ENCODE measurements at places on chromosomes 4 and X.

- DNase-seq = peak; percentile 16
These were observed 200.5 kb downstream of the INPP4B start for GRCh38 chr4:142645475-142646108.

- no peak for DNase-seq
These were observed 94.2 kb downstream of the PJA1 start for GRCh38 chrX:69070949-69071650.

- peak; percentile 78 for DNase-seq
These were observed 35.7 kb downstream of the ACE2 start for GRCh38 chrX:15564981-15565579.

- DNase-seq = peak; percentile 65
These were observed 205.9 kb downstream of the AASDH start for GRCh38 chr4:56181140-56181953.

- peak; percentile 84 for DNase-seq
These were observed 42.7 kb upstream of the RASSF6 start for GRCh38 chr4:73662709-73663546.

- no peak for DNase-seq
These were observed 958.9 kb downstream of the RPA4 start for GRCh38 chrX:97842468-97843199.

GRCh38 chrX:107656978-107657377, 28.7 kb downstream of the PRPS1 start:
- DNase-seq = no peak

GRCh38 chrX:23805389-23805788, 22.4 kb downstream of the SAT1 start:
- DNase-seq = no peak

- no peak for DNase-seq
These were observed 132.5 kb downstream of the ATP10D start for GRCh38 chr4:47617607-47618006.

GRCh38 chr4:153974452-153974851, 185.6 kb upstream of the SFRP2 start:
- no peak for DNase-seq

- no peak for DNase-seq
These were observed 64.1 kb downstream of the STX18 start for GRCh38 chr4:4477796-4478195.

- peak; percentile 32 for DNase-seq
These were observed 586 bp upstream of the NSG1 start for GRCh38 chr4:4386296-4386735.

DNA sequence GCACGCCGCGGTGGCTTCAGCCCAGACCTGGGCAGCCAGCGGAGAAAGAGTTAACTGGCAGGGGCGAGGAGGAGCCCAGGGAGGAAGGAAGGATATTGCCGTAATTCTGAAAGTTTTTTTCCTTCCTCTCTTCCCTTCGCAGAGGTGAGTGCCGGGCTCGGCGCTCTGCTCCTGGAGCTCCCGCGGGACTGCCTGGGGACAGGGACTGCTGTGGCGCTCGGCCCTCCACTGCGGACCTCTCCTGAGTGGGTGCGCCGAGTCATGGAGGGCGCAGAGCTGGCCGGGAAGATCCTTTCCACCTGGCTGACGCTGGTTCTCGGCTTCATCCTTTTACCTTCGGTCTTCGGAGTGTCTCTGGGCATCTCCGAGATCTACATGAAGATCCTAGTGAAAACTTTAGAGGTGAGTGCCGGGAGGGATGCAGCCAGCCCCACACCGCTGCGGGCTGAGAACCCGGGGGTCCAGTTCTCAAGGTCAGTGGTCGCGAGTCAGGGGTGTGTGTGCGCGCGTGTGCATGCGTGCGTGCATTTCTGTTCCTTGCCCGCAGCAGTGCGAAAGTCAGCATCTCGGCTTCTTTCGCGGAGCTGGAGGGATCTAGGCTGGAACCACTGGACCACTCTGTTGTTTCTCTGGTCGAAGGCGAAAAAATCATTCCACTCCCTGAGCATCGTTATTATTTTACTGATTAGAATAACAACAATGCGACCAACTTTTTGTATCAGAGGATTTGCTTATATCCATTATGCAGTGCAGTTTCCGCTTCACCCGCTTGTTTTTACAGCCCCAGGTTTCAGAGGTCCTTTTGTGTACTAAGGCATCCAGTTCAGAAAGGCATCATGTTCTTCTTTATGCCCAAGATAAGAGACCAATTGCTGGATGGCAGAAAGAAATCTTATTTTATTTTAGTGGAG, 709 bp downstream of the GPAT3 start:
- DNase-seq = no peak

DNA sequence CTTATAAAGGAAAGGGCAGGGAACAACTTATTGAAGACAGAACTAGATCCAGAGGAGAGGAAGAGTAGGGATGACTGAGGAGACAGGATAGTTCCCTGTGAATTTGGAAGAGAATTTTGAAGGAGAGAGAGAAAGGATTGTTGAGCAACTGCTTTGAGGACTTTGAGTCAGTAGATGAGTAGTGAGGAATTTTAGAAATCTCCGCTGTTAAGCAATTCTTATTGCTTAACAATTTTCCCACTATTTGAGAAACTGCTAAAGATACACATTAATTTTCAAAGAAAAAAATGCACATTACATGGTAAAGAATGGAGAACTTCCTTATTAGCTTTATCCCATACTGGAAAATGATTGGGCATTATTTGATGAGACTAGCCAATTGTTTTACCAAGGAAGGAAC, 116.3 kb upstream of the NRK start:
- DNase-seq = peak; percentile 67

GRCh38 chr4:119046263-119046662, 89.4 kb upstream of the MYOZ2 start:
- peak; percentile 25 for DNase-seq

GRCh38 chr4:100754751-100755150, 236.9 kb upstream of the EMCN start:
- DNase-seq = no peak

DNA sequence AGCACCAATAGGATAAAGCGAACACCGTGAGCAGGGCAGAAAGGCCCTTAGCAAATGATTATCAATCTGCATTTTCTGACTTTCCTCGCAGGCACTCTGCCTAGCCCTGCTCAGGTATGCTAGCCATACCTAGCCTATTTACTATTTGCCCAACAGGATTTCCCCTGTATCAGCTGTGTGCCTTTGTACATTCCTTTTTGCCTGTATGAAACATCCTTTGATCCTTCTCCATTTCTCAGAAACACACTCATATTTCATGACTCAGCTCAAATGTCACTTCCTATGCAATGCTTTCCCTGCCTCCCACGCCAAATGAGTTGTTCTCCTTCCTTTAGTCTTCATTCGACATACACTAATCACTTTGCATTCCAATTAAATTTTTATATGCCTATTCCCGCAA, 37.2 kb downstream of the PCDH7 start:
- DNase-seq = peak; percentile 90

DNA sequence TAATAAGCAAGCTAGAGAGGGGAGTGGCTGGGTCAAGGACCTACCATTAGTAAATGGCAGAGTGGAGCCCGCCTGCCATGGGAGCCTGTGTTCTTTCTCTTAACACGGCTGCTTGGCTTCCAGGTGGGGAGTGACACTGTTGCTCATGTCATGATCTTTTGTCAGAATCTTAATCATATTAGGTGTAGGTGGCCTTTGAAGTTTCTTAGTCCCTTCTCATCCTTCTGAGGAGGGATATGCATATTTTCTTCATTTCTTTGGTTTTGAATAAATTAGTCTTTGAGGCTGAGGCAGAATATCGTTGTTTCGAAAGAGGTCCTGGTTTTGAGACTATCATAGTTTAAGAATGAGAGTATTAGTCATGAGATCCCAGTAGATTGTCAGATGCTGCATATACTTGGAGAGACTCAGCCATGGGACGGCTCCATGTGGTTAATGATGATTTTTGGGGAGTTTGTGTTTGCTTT, 28.9 kb downstream of the SNX25 start:
- peak; percentile 85 for DNase-seq

- peak; percentile 15 for DNase-seq
These were observed 25.3 kb downstream of the IQCM start for GRCh38 chr4:149790172-149790907.

DNA sequence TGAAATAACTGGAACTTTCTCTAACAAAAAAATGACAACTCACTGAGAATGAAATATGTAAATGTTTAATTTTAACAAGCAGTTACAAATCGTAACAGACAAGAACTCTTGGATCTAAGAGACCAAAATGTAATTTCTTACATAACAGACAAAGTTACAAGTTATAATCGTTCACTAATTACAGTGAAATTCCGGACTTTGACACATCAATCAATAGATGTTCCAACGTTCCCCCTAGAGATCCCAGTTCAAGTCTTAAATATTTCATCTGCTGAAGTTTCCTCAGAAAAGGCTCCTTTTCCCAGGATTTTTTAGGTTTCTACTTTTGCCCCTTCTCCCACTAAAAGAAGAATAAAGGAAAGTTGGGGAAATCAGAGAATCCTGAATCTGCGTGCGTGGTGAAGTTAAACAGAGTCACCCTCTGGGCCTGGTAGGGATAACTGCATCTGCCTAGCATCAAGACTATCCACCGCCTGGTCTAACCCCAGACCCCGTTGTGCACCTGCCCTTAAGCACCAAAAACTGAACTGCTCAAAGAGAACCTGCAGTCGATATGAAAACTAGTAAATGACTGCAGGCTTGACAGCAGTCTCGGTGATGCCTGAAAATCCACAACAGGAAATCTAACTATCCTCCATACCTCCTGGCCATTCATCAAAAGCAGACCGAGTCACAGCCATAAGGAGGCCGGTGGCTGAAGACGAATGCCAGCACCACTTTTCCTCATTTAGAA, 2.3 kb downstream of the IRF2 start:
- peak; percentile 46 for DNase-seq

GRCh38 chrX:43693602-43694406, 37.7 kb downstream of the MAOA start:
- peak; percentile 13 for DNase-seq

- no peak for DNase-seq
These were observed 26.6 kb downstream of the PSAPL1 start for GRCh38 chr4:7408166-7408565.

GRCh38 chrX:11724122-11725017, 33.7 kb upstream of the MSL3 start:
- DNase-seq = peak; percentile 56

DNA sequence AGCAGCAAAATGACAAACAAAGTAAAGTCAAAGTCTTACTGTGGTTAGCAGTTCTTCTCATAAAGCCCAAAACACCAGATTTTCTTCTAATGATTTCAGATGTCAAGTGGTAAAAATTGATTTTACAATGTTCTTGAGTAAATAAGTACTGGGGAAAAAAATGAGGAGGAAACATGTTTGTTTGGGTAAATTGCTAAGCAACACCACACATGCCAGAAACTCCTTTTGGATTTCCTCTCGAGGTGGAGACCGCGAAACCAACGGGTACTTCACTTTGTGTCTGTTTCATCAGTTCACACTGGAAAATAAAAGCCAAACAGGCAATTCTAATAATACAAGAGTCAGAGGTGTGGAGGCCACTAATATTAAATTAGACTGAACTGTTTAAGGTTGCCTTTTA, 4.6 kb upstream of the PKD2 start:
- DNase-seq = no peak

DNA sequence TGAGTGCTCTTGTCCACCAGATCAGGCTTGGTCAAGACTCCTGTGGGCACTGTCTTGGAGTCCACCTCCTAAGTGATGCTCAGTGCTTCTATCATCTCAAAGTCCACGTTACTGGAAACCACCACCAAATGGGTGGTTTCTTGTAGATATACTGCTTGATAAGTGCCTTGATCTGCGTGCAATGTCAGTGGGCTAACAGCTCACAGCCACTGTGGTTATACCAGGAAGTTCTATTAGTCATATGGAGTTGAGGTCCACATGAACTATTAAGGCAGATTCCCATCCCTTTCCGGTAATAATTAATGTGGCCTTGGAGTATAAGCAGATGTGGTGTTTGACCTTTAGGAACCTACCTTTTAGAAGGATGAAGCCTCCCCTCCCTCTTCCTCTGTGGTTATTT, 161.9 kb downstream of the ZNF518B start:
- DNase-seq = no peak

DNA sequence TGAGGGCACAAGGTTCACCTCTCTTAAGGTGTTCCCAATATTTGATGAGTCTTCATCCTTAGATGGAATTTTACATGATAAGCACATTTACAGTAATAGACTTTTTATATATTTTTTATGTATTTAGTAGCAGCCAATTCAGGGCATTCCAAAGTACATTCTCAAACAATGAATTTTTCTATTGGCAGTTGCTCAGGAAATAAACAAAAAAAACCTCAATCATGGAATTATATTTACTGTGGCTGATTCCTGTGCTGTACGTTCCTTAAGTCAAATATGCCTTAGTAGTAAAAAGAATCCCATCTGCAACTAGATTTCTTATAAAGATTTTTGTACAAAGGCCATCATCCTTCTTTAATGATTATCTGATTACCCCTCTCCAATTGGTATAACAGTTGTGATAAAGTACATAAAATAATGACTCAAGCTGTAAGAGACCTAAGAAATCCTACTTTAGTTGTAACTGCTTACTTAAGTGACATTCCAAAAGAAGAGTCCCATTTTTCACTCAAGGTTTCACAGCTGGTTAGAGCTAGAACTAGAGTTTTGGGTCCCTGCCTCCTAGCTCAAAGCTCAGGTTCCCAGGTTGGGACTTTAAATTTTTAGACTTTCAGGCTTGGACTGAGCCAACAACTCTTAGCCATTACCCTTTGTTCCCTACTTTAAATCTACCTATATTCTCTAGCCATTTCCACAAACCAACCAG, 152.7 kb downstream of the FHIP1A start:
- DNase-seq = no peak

DNA sequence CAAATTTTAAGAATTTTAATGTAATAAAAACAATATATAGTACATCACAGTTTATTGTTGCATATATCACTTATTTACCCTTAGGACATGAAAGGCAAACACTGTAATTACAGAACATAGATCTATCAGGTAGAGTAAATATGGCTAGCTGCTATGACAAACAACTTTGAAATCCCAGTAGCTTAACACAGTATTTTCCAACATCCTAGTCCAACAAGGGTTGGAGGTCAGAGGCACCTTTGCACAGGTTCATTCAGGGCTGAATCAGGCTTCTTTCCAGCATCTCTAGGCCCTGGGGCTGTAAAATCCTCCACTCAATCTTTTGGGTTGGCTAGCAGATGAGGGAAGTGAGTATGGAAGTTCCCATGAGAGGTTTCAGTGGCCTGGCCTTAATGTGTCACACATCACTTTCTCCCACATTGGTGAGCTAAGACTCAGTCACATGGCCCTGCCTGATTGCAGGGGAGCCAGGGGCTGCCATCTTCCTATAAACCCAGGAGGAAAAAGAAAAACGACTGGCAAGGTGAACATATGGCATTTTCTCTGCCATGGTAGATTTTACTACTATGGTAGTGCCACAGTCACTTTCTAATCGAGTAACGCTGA, 32.9 kb downstream of the HERC6 start:
- DNase-seq = no peak

DNA sequence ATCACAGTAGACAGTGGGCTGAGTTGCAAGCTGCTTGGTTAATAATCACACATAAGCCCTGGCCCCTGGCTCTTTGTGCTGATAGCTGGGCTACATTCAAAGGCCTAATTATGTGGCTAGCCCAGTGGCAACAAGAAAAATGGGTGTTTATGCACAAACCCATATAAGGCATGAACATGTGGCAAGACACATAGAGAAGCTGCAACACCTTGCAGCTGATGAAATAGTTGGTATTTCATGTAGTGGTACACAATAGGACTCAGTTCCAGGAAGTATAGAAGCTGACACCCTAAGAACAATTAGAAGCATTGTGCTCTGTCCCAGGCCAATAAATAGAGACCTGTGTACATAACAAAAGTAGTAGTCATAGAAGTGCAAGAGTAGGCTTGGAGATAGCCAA, 14.6 kb upstream of the ZNF630 start:
- DNase-seq = peak; percentile 20

GRCh38 chr4:166501941-166502382, 628.9 kb downstream of the TLL1 start:
- peak; percentile 66 for DNase-seq

All from cardiac fibroblast (primary cell).